Kidney tubule cell (primary cell): ENCODE measurements at places on chromosomes 5 and 9.

DNA sequence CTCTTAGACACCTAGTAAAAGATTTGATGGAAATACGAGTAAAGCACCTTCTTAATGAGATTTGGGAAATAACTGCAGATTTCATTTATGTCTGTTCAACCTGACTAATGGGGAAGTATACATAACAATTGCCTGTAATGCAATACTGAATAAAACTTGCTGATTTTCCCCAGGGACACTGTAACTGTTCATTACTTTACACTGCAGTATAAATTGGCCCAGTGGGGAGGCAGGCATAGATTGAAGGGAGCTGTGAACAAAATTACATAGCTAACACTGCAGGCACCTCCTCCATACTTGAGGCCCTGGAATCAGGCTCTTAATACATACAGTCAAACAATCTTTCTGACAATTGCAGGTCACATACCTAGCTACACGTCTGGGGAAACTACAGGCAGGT, 216.2 kb downstream of the PTPRD start:
- no peak for DNase-seq

- no peak for DNase-seq
Observed at GRCh38 chr9:98132158-98132557, 13.1 kb upstream of the TRIM14 start.

DNA sequence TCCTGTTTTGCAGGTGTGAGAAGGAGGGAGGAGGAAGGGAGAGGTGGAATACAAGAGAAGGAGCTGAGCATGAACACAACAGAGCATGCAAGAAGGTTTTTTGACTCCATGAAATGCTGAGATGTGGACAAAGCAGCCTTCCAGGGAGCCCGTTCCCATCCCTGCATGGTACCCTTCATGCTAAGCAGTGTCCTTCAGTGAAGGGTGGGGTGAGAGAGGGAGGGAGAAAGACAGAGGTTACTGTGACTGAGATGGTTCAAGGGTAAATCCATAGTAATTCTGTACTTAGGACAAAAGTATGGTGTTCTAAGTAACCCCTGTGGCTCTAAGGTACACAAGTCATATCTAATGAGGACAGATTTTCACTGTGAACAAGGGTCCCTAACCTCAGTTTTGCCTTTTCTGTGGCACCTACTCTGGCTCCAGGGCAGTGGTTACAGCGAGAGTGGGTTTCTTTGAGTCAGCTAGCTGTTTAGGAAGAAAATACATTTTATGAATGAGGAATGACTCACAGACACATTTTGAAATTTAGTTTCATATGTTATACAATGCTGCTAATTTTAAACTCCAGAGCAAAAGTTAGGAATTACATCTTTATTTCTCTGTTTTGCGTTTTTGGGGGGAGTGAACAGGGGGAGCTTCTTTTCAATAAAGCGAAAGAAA, 184.9 kb upstream of the SLC12A2 start:
- no peak for DNase-seq

GRCh38 chr5:33901156-33901555, 9.4 kb upstream of the ADAMTS12 start:
- no peak for DNase-seq

GRCh38 chr9:86354011-86354817, at the start of gene TUT7:
Gene TUT7 (minus strand): TSS chr9:86354410. CDS start chr9:86353199, 1,211 bp downstream.
- peak; percentile 96 for DNase-seq

GRCh38 chr9:83419961-83420360, 118.2 kb downstream of the FRMD3 start:
- DNase-seq: no peak

DNA sequence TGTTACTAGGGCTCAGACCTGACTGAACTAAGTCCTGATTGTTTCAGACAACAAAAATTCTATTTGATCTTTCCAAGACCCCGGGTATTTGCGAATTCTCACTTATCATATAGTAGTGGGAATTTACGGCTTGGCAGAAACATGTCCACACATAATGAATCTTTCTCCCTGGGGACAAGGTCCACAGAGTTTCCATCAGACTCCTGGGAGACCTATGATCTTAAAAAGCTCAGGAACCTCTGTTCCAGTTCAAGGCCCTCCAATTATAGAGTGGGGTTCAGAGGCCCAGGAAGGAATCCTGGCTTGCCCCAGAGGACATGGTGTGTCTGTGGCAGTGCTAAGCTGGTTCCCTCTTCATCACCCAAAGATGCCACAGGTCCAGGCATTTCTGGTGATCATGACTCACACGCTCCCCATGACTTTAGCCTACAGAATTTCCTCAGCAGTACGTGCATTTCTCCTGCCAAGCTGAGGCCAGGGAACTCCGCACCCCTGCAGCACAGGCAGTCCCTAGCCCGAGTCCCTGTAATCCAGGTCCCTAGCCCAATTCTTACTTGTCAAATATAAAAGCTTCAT, 12.6 kb downstream of the RAPGEF1 start:
- DNase-seq: peak; percentile 79

DNA sequence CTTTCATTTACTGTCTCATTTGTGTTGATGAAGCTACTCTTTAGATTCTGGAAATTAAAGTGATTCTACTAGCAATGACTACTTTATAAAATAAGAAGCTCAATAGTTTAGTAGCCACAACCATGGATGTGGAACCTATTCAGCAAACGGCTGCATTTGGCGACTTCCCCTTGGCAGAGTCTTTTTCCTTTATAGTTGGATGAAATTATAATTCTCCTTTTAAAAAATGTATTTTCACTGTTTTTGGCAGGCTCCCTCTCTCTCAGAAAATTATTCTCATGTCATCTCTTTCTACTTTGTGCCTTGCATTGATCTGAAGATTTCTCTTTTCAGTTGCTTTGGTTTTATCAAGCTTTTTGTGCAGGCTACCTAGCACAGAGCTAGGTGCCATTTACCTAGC, 50.6 kb upstream of the KCNN2 start:
- no peak for DNase-seq

DNA sequence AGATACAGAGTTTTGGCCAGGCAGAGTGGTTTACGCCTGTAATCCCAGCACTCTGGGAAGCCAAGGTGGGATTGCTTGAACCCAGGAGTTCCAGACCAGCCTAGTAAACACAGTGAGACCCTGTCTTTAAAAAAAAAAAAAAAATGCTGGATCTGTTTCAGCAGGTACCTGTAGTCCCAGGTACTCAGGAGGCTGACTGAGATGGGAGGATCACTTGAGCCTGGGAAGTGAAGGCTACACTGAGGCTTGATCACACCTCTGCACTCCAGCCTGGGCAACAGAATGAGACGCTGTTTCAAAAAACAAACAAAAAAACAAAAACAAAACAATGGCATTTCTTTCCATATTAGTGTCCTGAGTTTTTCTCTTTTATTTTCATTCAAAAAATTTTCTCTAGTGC, 19.0 kb downstream of the UNC13B start:
- DNase-seq: no peak

GRCh38 chr5:168104350-168104749, 187.1 kb upstream of the WWC1 start:
- no peak for DNase-seq

DNA sequence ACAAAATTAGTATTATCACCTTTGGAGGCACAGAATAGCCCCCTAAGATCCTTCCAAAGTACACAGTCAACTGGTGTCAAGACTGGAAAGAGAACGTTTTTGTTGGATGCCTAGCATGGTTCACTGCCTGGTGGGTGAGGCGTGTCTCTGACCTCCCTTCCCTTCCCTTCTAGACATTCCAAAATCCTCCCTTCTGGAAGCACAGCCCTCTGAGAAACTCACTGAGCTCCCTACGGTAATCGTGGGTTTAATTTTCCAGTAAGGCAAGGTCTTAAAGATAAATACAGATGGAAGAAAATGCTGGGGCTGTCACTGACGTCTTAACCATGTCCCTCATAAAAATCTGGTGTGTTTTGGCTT, 138.8 kb downstream of the LIFR start:
- no peak for DNase-seq

DNA sequence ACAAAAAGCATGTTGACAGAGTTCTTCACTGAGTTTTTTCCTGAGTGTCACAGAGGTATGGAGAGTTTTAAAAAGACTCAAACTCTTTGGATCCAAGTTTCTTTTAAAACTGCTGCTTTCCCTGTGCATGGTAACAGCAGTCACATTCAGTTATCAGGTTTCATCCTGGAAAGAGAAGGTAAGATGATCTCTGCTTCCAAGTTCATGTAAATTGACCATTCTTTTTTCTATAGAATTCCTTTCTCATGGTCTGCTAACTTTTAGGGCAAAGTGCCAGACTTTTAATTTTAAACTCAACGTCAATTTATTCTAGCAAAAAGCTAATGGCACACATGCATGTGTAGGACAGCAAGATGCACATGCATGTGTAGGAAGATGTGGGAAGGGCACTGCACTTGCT, 52.5 kb upstream of the PRLR start:
- no peak for DNase-seq

DNA sequence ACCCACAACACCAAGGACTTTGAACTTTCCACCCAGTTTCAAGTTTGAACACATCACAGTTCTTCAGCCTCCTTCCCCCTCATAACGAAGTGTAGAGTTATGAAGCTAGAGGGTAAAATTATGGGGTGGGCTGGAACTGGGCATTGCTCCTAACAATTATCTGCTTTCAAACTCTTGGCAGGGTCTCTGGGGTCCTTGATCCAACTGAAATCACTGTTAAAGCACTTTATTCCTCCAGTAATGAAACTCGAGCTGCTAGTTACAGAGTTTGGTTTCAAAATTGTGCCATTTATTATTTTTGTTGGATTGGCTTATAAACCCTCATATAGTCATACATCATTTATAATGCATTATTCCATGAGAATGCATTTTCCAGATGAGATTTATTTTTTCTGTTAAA, 158.5 kb downstream of the RGS3 start:
- DNase-seq: no peak

- peak; percentile 29 for DNase-seq
Observed at GRCh38 chr5:158410976-158411375, 552.0 kb upstream of the CLINT1 start.

GRCh38 chr5:51383131-51384121, at the start of gene ISL1:
Gene ISL1 (plus strand): TSS chr5:51383448. CDS start chr5:51383672, 224 bp downstream.
- peak; percentile 79 for DNase-seq

DNA sequence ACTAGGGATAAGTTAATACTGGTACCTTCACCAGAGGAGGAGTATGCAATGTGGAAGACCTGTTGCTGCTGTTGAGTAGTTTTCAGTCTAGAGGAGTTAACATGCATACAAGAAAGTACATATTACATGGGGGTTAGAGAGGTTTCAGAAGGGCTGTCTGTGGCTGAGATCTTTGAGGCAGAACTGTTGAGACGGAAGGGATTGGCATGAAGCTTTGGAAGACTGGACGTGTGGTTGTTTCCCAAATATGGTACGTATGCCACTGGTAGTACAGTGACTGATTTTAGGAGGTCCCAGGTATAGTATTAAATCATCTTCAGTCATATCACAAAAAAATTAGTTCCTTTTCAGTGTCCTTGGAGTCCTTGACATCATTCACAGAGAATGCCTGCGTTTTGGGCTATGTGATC, 17.6 kb downstream of the TNFAIP8 start:
- DNase-seq: no peak

DNA sequence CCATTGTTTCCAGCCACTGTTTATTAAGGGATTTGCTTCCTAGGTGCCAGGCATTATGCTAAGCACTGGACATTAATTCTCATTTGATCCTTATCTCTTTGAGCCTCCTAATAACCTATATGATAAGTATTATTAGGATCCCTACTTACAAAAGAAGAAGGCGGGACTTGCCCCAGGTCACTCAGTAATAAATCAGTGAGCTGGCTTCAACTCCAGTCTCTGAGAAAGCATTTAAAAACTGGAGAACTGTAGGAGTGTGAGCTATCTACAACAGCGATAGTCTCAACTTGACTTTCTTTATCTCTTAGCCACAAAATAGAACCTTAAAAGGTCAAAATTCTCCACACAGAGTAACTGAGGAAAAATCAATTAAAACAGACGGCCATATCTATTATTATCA, 155.0 kb downstream of the GNAQ start:
- DNase-seq: no peak

GRCh38 chr5:951940-952596, 56.5 kb upstream of the NKD2 start:
- no peak for DNase-seq

- peak; percentile 75 for DNase-seq
Observed at GRCh38 chr5:126339215-126339805, 83.9 kb upstream of the GRAMD2B start.

DNA sequence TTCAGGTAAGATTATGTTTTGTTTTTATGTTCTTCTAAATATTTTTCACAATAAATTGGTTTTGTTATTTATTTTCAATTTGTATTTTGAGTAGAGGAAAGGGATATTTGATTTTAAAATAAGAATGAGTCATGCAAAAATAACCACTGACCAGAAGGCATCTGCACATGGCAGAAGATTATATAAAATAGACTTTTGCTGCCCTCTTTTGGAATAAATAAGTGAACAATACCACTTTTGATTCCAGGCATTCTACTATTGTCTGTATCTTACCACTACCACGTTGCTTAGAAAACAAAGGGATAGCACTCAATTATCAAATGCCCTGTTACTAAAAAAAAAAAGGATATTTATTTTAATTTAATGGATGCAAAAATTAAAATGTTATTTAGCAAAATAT, 227.3 kb upstream of the ITGA1 start:
- peak; percentile 32 for DNase-seq

DNA sequence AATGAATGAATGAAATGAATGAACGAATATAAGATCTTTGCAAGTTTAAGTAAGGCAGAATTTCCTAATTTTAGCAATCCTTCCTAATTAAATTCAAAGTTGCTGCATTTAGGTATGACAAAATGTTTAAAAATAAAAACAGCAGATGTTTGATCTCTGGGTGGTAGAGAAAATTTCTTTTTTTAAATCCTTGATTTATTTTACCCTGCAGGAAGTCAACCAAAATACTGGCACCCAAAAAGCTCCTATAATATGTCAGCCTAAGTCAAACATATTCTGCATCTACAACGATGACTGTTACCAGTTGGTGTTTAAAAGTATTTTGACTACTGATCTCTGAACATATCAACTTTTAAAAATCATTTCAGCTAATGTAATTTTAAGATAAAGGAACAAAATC, 58.4 kb downstream of the TTC39B start:
- no peak for DNase-seq

DNA sequence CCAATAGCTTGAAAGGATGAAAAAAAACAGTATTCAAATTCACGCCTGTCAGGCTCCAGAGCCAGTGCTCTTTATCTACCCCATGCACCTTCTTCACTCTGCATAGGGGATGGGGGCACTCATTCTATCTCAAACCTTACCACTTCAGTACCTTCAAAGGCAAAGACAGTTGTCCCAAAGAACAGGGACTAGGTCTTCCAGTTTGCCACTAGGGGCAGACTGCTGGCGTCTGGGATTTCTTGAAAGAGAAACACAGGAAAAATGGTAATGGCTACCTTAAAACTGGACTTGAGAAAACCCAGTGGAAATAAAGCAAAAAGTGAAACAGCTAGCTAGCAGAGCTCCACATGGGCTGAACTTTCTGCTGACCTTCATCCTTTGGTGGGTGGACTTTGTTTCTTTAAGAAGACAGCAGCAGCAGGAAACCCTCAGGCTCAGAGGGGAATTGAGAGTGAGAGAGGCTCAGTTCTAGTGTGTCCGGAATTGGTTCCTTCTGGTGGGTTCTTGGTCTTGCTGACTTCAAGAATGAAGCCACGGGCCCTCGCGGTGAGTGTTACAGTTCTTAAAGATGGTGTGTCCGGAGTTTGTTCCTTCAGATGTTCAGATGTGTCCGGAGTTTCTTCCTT, 41.0 kb upstream of the SLC36A1 start:
- peak; percentile 31 for DNase-seq
